ENCODE measurements at places on chromosomes 7 and 10.

GRCh38 chr10:129058664-129059155 lies 408.3 kb upstream of the MGMT start:
- DNase-seq, result no peak

- no peak for DNase-seq
These were observed 4.0 kb upstream of the GCK start for GRCh38 chr7:44193011-44193802.

DNA sequence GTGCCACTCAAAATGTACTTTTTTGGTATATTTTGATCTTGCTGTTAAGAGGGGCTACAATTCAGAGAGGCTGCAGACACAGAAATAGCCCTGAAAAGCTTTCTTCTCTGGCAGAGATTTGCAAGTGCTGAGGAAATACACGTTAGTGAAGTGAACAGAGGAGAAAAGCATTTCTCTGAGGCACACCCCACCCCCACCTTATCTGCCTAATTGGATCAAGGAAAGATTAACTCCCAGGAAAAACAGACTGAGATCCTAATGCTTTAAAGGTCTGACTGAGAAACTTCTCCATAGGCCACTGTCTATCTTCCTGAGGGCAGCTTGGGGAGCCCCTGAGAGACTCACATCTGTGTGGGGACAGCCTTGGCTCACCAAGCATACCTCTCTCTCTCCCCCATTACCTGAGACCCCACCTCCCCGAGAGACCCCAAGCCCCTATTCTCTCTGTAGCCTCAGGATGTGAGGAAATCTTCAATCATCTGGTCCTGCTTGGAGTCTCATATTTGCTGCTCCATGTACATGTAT lies 14.8 kb upstream of the AKR1C3 start:
- DNase-seq, result no peak

DNA sequence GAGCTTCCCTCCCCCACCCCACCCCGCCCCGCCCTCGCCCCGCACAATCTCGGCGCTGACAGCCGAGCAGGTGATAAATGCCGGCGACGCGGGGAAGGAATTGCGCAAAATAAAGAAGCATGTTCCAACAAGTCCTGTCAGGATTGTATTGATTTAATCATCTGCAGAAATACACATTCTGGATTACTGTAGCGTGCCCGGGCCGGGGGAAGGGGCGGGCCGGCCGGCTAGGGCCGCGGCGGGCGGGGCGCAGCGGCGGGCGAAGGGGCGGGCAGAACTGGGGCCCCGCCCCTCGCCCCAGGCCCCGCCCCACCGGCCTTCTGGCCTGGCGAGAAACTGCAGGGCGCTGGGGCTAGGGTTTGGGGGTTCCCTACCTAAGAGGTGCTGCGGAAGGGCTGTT lies 88.9 kb upstream of the PAX2 start:
- no peak for DNase-seq

- no peak for DNase-seq
These were observed 193.2 kb upstream of the GHITM start for GRCh38 chr10:83945982-83946718.

- no peak for DNase-seq
These were observed 7.1 kb upstream of the COL17A1 start for GRCh38 chr10:104092749-104093148.

DNA sequence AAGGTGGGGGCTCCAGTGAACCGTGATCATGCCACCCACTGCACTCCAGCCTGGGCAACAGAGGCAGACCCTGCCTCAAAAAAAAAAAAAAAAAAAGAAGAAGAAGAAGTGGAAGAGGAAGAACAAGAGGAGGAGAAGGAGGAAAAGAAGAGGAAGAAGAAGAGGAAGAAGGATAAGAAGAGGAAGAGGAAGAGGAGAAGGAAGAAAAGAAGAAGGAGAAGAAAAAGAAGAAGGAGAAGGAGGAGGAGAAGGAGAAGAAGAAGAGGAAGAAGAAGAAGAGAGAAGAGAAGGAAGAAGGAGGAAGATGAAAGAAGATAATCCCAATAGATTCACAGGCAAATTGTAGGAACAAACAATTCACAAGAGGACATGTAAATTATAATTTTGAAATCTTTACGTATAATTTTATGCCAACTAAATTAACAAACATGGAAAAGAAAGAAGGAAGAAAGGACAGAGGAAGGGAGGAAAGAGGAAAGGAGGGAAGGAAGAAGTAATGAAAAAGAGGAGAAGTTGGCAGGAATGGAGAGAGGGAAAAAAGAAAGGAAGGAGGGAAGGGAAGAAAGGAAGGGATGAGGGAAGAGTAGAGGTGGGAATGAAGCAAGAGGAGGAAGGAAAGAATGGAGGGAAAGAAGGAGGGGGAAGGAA lies 3.5 kb downstream of the SVOPL start:
- no peak for DNase-seq

DNA sequence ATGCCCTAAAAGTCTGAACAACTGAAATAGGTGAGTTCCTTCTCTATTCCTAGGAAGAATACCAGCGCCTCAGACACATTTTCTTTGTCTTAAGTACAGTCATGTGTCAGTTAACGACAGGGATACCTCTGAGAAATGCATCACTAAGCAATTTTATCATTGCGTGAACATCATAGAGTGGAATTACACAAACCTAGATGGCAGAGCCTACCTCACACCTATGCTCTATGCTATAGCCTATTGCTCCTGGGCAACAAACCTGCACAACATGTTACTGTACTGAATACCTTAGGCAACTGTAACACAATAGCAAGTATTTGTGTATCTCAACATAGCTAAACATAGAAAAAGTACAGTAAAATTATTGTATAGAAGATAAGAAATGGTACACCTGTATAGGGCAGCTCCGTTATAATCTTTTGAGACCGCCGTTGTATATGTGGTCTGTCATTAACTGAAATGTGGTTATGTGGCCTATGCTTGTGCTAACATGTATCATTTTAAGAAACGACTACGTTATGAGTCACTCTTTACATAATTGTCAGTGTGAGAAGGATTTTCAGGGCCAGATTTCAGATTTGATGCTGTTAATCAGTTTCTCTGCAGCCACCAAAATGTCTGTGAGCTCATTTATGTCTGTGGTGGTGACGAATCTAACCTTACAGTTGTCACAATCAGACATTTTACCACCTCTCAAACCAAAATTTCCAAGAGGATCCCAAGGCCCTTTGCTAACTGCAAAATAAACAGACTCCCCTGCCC lies 66.1 kb upstream of the STK17A start:
- no peak for DNase-seq

DNA sequence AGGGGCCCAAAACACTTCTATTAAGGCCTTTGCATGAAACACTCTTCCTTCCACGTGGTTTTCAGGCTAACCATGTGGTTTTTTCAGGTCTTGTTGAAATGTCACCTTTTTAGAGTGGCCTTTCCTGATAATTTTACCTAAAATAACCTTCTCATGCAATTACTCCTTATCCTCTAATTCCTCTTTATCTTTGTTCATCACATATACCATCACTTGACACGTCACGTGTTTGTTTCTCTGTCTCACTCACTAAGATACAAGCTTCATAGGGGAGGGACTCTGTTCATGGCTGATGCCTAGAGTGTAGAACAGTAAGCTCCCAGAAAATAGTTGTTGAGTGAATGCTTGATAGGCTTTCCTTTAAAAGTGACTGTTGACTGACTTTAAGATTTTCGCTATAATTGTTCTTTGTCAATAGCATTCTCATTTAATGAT lies 63.7 kb downstream of the ST7 start:
- DNase-seq, result no peak

- no peak for DNase-seq
These were observed 584.7 kb downstream of the PHTF2 start for GRCh38 chr7:78383096-78383880.

DNA sequence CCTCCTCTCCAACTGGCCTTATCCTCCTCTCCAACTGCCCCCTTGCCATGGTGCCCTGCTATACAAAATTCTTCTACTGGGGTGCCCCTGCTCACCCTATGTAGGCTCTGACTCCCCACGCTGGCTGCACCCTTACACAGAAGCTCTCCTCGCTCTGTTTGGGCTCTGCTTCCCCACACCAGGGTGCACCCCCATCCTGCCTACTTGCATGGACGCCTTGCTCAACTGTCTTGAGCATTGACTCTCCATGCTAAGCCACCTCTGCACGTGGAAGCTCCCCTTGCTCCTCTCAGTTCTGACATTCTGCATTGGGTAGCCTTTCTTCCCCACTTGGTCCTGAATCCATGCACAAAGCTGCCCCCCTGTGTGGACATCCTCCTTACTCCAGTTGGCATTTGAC lies 231.1 kb downstream of the GFRA1 start:
- no peak for DNase-seq

GRCh38 chr10:116270126-116270770 lies 2.8 kb downstream of the GFRA1 start:
- DNase-seq, result no peak

GRCh38 chr7:22001345-22002004 lies 55.8 kb upstream of the CDCA7L start:
- no peak for DNase-seq

GRCh38 chr10:14391342-14391741 lies 60.6 kb upstream of the FRMD4A start:
- DNase-seq, result no peak

DNA sequence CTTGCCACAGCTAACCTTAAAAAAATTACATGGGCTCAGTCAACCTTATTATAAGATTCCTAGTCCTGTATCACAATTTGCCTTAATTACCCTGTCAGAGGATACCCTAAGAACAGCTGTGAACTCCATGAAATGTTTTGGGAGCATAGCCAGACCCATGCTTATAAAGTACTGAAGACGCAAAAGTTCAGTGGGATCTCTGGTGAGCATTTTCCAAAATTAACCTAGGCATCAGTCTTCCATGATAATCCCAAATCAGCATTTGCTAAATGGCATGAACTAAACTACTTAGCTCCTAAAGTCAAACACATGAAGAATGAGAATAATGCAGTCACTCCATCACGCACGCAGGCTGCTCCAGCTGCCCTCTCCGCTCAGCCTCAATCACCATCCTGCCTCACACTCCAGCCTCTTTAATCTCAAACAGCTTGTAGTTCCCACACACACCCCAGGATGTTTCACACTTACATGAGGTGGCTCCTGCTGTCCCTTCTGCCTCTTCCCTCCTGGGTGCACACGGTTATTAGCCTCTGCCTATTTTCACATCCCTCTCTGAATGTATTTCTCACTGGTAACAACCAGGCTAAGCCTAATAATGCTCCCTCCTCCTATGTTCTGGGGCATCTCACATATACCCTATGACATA lies 15.3 kb downstream of the IGF2BP3 start:
- no peak for DNase-seq

DNA sequence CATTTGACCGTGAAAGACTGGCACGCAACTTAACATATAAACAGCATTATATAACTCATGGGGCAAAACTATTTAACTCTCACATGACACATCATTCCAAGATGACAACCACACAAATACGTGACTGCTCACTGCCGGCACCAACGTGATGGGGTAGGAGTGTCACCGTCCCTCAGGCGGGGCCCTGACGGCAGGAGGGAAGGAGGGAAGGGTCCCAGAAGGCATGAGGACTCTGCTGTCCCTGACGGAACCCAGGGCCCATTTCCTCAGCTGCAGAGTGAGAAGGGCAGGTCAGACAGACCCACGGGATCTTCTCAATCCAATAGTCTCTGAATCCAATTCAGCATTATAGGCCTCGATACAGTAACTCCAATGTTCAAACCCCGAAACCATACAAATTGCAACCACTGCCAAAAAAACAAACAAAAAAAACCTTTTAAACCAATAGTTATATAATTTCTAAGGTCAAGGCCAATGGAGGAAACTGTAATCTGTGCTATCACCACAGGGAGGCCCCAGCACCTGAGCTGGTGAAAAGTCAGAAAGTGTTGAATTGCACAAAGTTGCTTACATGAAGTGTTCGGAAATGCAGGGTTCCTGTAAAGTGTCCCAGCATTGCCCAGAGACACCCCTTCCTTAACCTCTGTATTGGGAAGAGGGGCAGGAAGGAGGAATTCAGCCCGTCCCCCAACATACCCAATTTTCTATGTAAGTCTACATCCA lies 137.4 kb downstream of the TNS3 start:
- no peak for DNase-seq

- no peak for DNase-seq
These were observed 20.9 kb downstream of the EBF3 start for GRCh38 chr10:129942936-129943715.

- no peak for DNase-seq
These were observed 488.8 kb upstream of the MKI67 start for GRCh38 chr10:128614802-128615553.

- no peak for DNase-seq
These were observed 4.4 kb upstream of the TECPR1 start for GRCh38 chr7:98256431-98256830.

GRCh38 chr10:85650791-85651496 lies 715.7 kb downstream of the GRID1 start:
- no peak for DNase-seq

DNA sequence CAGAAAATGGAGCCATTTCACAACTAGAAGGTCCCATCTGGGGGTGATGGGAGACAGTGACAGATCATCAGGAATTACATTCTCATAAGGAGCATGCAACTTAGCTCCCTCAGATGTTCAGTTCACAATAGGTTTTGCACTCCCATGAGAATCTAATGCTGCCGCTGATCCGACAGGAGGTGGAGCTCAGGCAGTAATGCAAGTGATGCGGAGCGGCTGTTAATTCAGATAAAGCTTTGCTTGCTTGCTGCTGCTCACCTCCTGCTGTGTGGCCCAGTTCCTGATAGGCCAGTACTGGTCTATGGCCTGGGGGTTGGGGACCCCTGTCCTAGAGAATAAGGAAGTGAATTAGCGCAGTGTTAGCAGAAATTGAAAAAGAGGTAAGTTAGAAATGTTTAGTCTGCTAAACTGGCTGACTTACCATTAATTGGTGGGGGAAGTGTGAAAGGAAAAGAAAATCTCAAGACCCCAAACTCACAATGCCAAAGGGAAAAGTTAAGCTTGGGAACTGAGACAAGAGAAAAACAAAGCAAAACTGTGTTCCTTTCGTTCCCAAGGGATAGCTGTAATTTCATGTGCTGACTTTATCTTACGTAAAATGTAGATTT lies 76.4 kb downstream of the LYZL2 start:
- DNase-seq, result no peak

DNA sequence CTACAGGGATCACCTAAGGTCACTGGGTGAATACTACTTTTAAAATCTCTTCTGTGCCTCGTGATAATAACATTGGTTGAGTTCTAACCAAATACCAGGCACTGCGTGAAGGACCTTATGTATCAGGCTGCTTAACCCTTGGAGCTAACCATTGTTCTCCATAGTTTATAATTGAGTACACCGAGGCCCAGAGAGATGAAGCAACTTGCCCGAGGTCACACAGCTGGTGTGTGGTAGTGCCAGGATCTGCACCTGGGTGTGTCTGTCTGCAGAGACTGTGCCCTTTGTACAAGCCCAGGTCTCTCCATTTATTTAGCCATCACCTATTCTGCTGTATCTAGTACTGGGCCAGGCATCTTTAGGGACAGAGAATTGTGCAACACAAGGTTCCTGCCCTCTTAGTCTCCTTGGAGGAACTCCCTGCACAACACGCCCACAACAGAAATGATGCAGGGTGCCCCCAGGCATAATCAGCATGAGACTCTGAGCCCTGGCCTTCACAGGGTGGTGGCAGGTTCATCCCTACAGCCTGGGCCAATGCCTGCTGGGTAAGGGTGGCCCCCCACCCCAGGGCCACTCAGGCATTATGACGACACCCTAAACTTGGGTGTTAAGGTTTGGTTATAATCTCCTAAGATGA lies 31.5 kb downstream of the UNC5B start:
- DNase-seq, result no peak

Data from thoracic aorta (tissue), 2 donors.